ENCODE measurements at places on chromosomes 3 and 15. TPM values are rescaled to one million over a fixed set of nuclear protein-coding genes. Genes with fewer than 3 reads are reported as not detected.

Gene TRIM71
- 0.05 TPM for total RNA-seq

Gene LRRC31
- not detected for total RNA-seq

Gene IQCF5
- not detected for total RNA-seq

Gene PAK2
- total RNA-seq = 51.3 TPM

Gene RIOX2
- 54.6 TPM for total RNA-seq

Data from SJCRH30 (cell line).